Chondrocyte (in vitro differentiated cells): ENCODE measurements at places on chromosomes 6 and 20.

DNA sequence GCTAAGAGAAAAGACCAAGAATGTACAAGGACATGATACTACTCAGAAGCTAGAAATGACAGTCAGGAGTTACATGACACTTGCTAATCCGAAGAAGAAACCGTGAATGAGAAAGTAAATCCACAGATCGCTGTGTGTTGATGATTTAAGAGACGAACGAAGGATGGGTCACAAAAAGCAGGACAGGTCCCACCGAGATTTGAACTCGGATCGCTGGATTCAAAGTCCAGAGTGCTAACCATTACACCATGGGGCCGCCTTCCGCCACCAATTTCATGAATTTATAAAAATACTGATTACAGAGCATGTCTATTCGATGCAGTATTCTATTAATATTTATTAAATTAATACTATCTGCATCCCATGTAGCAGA lies 54.0 kb upstream of the BTN3A2 start:
- DNase-seq: no peak

DNA sequence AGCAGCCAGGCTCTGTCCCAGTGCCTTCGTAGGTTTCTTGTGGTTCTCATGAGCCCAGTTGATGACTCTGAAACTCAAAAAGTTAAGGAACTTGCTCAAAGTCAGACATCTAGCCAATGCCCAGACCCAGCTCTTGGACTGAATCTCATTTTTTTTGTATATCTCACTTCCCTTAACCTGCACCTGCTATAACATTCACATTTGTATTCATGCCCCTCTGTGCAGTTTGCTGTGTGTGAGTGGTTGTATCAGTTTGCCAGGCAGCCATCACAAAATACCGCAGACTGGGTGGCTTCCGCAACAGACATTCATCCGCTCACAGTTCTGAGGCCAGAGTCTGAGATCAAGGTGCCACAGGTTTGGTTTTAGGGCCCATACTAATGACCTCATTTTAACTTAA lies 49.9 kb downstream of the IPCEF1 start:
- no peak for DNase-seq

DNA sequence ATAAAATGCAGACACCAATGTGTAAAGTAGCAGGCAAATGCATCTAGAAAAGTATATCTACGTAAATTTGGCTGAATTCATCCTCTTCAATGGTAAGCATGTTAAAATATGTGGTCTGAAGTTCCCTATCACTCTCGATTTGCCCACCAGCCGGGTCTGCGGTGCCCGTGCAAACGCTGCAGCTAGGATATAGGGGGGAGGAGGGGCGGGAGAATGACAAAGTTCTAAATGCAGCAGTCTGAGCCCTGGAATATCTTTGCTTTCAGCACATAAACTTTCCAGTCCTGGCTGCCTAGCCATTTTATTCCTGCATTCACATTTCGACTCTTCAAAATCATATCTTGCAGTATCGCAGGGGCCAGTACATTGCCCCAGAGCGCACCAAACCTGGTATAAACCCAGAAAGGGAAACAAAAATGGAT lies 708 bp downstream of the NRN1 start:
- no peak for DNase-seq

DNA sequence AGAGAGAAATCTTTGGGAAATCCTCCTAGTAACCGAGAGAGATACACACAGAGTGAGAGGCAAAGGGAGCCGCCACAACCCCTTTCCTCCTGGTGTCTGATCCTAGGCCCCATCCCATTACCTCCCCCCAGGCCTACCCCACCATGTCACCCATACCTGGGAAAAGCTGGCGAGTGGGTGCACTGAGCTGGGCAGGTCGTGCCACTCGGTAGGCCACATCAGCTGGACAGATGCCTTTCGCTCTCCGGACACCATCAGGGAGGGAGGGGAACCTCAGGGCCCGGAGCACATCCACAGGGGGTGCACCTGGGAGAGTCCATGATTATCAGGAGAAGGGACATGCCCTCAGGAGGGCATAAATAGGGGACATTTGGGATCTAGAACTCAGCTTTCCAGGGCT lies 3.1 kb downstream of the COL11A2 start:
- no peak for DNase-seq

DNA sequence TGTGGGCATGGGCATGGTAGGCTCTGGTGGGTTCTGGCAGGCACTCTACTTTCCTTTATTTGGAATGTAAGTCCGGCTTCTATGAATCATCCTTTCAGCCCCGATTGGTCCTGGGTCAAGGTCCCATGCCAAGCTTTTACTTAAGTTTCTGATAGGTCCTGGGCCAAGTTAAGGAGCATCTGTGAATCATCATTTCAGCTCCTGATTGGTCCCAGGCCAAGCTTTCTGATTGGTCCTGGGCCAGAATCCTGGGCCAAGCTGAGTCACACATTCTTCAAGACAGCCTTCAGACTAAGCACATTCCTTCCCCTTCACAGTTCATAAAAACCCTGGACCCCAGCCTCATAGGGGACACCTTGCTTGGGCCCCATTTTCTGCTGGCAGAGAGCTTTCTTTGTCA lies 231.0 kb upstream of the EYS start:
- DNase-seq: no peak
